ENCODE measurements at places on chromosomes 7 and 10.

- DNase-seq = no peak
Measured at GRCh38 chr7:50119815-50120637, 27.0 kb upstream of the ZPBP start.

DNA sequence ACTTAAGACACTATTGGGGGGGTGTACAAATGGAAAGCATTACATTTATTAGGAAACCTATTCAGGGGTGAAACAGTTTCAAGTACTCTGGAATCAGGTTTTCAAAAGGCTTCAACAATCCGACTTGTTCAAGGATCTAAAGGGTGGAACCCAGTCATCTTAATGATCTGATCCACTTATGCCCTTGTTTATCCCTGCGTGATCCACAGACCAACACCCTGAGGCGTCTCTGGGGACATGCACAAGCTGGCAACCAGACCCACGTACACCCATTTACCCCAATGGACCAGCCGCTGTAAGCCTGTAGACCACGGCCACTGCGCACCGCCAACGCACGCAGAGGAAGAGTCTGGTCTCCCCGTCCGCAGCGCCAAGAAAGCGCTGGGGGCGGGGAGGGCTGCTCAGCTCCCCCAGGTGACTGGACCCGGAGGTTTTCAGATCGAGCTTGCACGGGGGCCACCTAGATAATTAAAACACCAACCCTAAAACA is 13.4 kb downstream of the HNRNPF start:
- DNase-seq = no peak

GRCh38 chr7:139895141-139895829 is 66.2 kb downstream of the TBXAS1 start:
- no peak for DNase-seq

DNA sequence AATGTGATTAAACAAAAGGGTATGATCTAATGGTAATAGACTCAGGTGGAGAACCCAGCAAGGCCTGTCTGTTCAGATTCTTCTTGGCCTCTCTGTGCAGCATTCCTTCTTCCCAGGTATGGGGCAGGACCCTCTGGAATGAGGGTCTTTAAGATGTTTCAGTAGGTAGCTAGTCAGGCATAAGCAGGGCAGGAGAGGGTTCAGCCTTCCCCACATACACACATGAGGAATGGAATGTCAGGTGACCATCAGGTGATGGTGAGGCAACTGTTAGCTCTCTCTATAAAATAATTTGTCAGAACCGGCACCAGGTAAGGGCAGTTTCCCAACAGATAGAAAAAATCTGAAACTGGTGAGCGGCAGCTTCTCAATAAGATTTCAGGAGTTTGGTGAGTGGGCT is 222.3 kb upstream of the PHYHIPL start:
- no peak for DNase-seq

- no peak for DNase-seq
Measured at GRCh38 chr10:103193820-103194529, 903 bp upstream of the NT5C2 start.

- DNase-seq = no peak
Measured at GRCh38 chr7:22356701-22357310, at the start of gene RAPGEF5. TSS of gene RAPGEF5 (minus strand) at chr7:22357154. CDS start at chr7:22357060, 94 bp downstream.

GRCh38 chr10:123096452-123096851 is 39.3 kb upstream of the HMX3 start:
- no peak for DNase-seq

GRCh38 chr7:47170516-47170915 is 411.4 kb downstream of the TNS3 start:
- no peak for DNase-seq

- peak; percentile 27 for DNase-seq
Measured at GRCh38 chr10:10677479-10677878, 340.2 kb upstream of the CELF2 start.

DNA sequence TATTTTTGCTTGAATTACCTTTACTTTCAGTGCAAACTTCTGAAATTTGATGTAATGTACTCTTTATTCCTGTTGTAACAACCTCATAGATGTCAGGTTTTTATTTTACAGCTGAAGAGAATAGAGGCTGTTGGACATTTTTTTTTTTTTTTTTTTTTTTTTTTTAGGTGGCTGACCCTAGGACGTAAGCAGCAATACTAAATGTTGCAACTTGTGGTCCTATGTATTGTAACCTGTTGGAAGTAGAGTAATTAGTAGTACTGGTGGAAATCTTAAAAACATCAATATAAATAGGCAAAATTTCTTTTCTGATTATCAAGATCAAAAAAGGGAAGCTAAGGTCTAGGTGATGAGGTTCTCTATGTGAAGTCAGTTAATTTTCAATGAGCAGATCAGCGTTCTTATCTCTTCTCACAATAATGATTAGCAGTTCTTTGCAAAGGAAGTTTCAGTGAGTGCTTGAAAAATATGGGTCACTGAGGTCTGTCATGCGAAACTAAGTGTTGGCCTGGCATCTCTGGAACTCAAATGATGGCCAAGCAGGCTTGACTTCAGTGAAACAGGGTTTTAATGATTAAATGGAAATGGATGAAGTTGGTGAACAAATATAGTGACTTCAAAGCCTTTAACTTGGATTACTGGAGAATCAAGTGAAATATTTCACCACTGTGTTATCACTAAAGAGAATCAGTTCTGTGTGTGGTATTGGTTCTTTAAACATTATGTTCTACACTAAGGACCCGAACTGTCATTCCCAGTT is 42.7 kb downstream of the BICC1 start:
- no peak for DNase-seq
